ENCODE measurements at places on chromosomes 16 and 17.

GRCh38 chr17:44309472-44309871 lies 1.1 kb downstream of the RUNDC3A start:
- DNase-seq, result no peak

DNA sequence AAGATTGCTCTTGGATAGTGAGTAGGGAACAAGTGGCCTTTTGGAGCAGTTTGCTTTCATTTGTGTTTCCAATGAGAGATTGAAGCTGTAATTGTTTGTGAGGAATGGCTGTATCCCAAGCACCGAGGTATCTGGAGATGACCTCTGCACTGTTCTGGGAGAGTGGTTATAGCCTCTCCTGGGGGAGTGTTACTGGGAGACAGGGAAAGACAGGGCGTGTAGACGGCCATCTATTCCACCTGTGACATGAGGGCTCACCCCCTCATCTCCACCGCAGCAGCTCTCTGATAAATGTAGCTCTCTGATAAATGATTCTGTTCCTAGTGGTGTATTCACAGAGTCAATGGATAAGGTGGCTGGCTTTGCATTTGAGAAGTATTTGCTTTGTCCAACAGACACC lies 393.6 kb downstream of the MAF start:
- DNase-seq, result no peak

DNA sequence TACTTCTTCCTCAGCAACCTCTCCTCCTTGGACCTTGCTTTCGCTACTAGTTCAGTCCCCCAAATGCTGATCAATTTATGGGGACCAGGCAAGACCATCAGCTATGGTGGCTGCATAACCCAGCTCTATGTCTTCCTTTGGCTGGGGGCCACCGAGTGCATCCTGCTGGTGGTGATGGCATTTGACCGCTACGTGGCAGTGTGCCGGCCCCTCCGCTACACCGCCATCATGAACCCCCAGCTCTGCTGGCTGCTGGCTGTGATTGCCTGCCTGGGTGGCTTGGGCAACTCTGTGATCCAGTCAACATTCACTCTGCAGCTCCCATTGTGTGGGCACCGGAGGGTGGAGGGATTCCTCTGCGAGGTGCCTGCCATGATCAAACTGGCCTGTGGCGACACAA lies 429 bp downstream of the OR2C1 start:
- DNase-seq, result no peak

GRCh38 chr17:56213031-56213430 lies 59.8 kb downstream of the ANKFN1 start:
- no peak for DNase-seq

DNA sequence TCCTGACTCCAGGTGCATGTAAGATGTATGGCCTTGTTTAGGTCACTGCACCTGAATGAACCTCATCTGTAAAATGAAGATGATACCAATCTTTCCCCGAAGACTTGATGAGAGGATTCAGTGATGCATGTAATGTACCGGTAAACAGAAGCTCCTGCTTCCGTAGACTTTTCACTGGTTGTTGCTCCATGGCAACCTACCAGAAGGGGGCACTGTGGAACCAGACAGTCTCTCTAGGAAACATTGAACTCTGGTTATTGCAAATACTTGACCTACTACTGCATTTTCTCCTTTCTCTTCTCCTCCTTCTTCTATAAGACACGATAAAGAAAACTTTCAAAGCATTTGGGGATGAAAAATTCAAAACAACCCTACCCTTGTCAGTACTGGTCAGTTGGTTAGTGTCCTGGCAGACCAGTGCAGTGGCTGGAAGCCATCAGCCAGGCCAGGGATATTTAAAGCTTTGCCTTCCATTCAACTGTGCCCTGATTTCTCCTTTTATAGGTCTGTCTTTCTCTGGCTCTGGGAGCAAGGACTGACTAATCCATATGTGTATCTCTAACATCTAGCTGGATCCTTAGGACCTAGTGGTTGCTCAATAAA lies 667.4 kb upstream of the SALL1 start:
- no peak for DNase-seq

- DNase-seq, result no peak
Observed at GRCh38 chr17:77510133-77510796, 369.5 kb downstream of the SEC14L1 start.

DNA sequence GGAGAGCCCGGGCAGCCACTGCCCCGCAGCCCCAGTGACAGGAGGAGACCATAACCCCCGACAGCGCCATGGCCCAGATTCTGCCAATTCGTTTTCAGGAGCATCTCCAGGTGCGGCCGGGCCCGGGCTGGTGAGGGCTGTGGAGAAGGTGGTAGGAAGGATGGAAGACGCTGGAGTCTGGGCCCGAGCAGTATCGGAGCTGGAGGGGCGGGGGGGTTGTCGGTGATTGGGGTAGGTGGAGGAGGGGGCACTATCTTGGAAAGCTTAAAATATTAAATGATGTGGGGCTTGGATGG lies 317 bp downstream of the CLTC start:
- no peak for DNase-seq

GRCh38 chr16:51445250-51445649 lies 294.2 kb upstream of the SALL1 start:
- no peak for DNase-seq

DNA sequence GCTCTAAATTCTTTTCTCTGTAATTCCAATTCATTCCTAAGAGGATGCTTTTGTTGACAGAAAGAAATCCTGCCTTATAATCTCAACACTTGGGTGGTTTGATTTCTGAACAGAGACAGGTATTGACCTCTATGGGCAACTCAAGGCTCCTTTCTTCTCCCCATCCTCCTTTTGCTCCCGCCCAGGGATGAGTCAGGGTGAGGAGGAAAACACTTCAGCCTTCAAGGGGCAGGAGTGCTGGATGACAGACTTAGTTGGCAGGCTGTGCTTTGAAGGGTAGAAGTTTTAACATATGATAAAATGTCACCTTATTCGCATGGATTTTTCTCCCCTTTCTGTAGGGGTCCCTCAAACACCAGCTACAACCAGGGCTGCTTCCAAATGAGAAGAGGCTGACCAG lies 16.7 kb upstream of the TOM1L1 start:
- DNase-seq, result no peak

GRCh38 chr17:30376621-30377452 lies 1.9 kb upstream of the CPD start:
- DNase-seq, result peak; percentile 24

DNA sequence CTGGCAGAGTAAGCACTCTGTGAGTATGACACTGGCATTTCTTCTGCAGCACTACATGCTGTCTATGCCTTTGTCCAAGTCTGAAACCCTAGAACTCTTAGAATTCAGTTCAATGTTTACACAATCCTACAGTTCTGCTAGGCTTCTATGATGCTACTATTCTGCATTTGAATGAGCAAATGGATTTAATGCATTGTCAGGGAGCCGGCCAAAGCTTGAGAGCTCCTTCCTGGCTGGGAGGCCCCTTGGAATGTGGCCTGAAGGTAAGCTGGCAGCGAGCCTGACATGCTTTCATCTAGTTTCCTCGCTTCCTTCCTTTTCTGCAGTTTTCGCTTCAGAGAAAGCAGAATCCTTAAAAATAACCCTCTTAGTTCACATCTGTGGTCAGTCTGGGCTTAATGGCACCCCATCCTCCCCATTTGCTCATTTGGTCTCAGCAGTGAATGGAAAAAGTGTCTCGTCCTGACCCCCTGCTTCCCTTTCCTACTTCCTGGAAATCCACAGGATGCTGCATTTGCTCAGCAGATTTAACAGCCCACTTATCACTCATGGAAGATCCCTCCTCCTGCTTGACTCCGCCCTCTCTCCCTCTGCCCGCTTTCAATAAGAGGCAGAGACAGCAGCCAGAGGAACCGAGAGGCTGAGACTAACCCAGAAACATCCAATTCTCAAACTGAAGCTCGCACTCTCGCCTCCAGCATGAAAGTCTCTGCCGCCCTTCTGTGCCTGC lies at the start of gene CCL2:
CCL2 (plus strand) TSS at position 635 of the 730 bp plus-strand sequence; CDS start at position 700, 65 bp downstream.
- DNase-seq, result no peak

- DNase-seq, result no peak
Observed at GRCh38 chr16:89923640-89924296, 626 bp downstream of the TUBB3 start.

GRCh38 chr16:86492961-86493629 lies 17.2 kb upstream of the FOXF1 start:
- no peak for DNase-seq

Measured in CD4-positive, alpha-beta T cell treated with Interleukin-17A for 4 hours (primary cell).